ENCODE measurements at places on chromosomes 6 and 20. TPM values are rescaled to one million over a fixed set of nuclear protein-coding genes. Genes with fewer than 3 reads are reported as not detected.

BLOC1S5 gene
- total RNA-seq, result 18.9 TPM

OLIG3 gene
- not detected for total RNA-seq

DDAH2 gene
- 39.3 TPM for total RNA-seq

HLA-DRA gene
- not detected for total RNA-seq

Data from uterine smooth muscle cell (primary cell).